ENCODE measurements at places on chromosomes 5 and 9.

- DNase-seq, result no peak
These were observed 112.8 kb upstream of the HMHB1 start for GRCh38 chr5:143699121-143699520.

DNA sequence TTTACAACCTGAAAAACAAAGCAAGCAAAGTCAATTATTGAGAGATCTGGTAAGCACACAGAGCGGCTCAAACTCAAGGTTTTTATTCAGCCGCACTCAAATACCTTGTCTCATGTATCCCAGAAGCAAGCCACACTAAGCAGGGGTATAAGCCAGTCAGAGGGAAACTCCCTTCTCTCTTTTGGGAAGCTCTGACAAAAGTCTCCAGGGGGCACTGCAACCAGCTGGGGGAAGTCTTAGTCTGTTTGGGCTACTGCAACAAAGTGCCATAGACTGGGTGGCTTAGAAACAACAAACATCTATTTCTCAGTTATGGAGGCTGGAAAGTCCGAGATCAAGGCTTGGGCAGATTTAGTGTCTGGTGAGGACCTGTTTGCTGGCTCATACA is 246.0 kb downstream of the ENC1 start:
- no peak for DNase-seq

GRCh38 chr9:77616191-77616590 is 31.9 kb downstream of the GNA14 start:
- no peak for DNase-seq

DNA sequence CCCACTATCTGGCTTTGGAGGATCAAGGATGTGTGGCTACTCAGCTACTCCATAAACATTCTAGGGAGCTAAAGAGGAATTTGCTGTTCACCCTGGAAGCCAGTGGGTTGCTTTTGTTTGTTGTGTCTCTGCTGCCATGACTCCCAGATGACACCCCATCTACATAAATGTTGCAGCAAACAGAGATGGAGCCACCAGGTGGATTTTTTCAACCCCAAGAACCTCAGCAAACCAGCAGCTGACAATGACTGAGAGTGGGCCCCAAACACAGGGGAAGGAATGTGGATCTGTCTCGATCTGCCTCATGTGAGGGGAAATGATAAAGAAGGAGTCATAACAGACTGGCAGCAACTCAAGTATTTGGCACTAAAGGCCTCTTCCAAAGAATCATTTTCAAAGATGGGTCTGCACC is 132.7 kb upstream of the TNC start:
- DNase-seq, result no peak

GRCh38 chr5:33641744-33642505 is 201.2 kb downstream of the TARS1 start:
- DNase-seq, result no peak

DNA sequence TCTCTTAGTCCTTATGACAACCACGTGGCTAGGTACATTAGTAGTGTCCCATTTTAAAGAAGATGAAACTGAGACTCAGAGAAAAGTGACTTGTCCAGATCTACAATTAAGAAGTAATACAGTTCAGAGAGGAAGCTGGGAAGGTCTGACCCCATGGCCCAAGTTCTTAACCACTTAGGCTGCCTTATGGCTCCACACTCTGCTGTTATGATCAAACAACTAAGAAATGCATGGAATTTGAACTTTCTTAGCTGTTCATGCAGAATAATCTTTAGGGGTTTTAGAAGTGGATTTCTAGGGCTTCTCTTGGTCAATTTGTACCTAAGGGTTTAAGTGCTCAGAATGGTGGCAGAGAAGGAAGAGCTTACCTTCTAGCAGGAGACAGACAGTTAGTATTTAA is 128.0 kb upstream of the MSX2 start:
- no peak for DNase-seq
